ENCODE measurements at places on chromosomes 16 and 17. TPM values are rescaled to one million over a fixed set of nuclear protein-coding genes. Genes with fewer than 3 reads are reported as not detected.

Gene FOXF1
- not detected for total RNA-seq

Gene GOT2
- total RNA-seq = 15.2 TPM

Gene STH
- not detected for total RNA-seq

Gene HS3ST3A1
- not detected for total RNA-seq

Gene DLG4
- total RNA-seq = 5.8 TPM

Gene DBNDD1
- 0.58 TPM for total RNA-seq

Gene ITGAL
- 218 TPM for total RNA-seq

Gene USP43
- total RNA-seq = 0.30 TPM

Gene SLC13A2
- total RNA-seq = not detected

Gene HIC1
- total RNA-seq = 12.1 TPM

Gene BRD7
- total RNA-seq = 117 TPM

Gene RNF157
- total RNA-seq = 25.5 TPM

Gene SDF2
- 30.4 TPM for total RNA-seq

Gene C16orf46
- total RNA-seq = 0.47 TPM

Gene CACNG4
- not detected for total RNA-seq

Gene MT1H
- total RNA-seq = not detected

Gene CRYM
- total RNA-seq = not detected

Gene HLF
- 0.42 TPM for total RNA-seq

Gene LDHD
- not detected for total RNA-seq

Gene TBC1D3
- total RNA-seq = not detected

Gene TAC4
- not detected for total RNA-seq

Data from CD8-positive, alpha-beta T cell (primary cell).